H9 (cell line): ENCODE measurements at places on chromosomes 11 and 22.

GRCh38 chr11:74265256-74265655, 46.2 kb downstream of the P4HA3 start:
- no peak for DNase-seq

DNA sequence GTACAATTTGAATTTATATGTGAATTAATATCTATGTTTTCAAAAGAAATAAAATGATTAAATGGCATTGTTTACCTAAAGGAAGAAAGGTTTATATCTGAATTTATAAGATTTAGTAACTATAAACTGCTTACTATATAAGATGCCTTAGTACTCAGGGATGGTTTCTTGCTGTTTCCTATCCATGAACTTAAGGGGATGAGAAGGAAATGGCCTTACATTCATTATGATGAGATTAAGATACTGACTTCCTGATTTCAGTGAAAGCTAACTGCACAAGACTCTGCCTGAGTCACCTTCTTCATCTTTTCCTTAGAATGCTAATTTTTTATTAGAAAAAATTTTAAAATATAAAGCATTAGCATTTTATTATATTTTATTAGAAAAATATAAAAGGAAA, 606.3 kb upstream of the ARHGAP42 start:
- DNase-seq, result no peak

DNA sequence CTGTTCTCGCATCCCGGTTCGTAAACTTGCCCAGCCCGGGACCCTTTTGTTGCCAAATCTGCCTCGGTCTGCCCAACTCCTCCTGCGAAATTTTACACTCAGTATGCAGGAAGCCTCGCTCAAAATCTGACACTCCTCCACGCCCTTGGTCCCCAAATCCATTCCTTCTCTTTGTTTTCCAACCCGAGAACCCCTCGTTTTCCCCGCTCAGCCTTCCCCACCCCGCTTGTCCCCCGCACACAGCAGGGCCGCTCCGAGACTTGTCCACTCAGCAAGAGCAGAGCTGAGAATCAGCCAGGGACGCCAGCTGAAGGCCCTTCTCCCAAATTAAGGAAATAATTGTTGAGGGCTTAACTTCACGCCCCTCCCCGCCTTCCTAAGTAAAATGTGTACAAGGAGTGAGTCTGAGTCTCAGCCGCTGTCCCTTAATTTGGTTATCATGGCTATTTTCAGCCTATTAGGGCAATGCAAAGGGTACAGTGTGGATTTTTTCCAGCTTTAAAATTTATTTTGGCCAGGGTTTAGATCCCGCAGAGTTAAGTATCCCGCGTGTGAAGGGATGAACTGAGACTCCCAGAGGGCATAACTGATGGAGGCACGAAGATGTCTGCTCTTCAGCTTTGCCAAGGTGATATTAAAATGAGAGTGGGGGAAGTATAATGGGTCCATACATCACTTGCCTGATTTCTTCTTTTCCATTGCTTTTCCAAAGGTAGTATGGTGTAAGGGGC, 581 bp upstream of the FBXO3 start:
- DNase-seq, result peak; percentile 33

DNA sequence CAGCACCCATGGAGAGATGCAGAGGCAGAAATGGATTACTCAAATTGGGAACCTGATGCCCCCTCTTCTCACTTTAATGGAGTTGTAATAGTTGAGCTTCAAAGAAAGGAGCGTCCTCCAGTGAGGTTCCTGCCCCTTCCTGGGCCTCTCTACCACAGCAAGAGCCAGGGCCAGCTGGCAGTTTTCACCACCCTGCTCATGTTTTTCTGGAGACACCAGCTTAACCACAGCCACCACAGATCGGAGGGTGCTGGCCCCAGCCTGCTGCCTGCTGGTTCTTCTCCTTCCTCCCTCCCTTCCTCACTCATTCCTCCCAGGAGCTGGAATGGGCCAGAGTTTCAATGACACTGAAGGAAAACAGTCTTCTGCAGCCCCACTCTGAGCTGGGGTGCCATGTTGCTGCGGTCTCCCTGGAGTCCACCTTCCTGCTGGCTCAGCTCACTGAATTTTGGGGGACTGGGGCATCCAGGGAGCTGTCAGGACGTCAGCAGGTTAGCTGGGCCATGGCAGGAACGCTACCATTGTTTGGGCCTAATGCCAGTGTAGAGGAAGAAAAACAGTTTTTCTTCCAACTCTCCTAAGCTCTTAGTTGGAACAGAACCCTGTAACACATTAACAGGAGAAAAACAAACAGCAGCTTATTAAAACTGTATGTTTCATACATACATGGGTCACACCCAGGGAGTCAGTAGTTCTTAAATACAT, 57.7 kb downstream of the TRAF6 start:
- no peak for DNase-seq

DNA sequence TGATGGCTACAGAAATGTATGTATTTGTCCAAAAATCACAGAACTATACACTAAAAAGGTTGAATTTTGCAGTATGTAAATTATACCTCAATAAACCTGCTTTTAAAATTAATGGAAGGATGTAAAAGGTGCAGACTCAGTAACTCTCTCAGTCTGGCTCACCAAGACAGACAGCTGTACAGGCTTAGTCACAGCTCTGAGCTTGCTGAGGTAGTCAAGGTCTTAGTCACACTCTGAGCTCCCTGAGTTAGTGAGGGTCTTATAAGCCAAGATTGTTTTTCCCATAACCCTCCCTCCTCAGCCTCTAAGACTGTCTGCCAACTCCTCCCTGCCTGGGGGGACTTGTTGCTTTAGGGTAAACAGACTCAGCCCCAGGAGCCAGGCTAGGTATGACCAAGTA, 59.3 kb upstream of the IZUMO1R start:
- DNase-seq, result no peak

DNA sequence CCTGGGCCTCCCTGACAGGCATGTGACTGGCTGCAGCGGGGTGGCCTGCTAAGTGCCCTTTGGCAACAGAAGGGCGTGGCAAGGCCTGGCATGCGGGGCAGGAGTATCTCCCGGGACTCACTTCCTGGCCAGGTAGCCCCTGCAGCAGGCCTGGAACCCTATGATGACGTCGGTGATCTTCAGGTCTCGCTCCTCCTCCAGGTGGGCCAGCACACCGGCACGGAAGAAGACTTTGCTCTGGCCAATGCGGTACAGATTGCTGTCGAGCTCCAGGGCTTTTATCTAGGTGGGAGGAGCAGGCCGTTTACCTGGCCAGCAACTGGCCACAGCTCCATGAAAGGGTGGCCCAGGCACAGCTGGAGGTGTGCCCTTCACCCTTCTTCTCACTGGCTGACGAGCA, 50.9 kb downstream of the APOL1 start:
- no peak for DNase-seq

GRCh38 chr11:11871991-11872401, 30.2 kb downstream of the USP47 start:
- DNase-seq, result no peak

- no peak for DNase-seq
These were observed 3.4 kb upstream of the ASCL2 start for GRCh38 chr11:2273771-2274170.

DNA sequence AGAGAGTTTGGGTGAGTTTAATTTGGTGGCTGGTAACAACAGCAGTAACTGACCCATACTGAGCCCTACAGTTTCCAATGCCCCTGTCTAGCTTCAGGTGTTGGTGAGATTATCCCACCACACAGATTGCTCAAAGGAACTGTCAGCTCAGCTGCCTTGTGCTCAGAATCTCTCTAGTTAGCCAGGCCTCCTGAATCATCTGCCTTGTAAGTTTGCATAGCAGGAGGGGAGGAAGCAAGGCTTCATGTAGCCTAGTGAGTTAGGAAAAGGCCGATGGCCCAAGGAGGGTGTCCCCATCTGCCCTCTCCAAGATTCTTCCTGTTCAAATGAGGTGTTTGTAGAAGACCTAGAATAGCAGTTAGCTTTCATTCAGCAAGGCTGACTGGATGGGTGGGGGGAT, 74.3 kb downstream of the MICAL2 start:
- DNase-seq, result no peak

GRCh38 chr11:14542324-14542723, 22.1 kb upstream of the PSMA1 start:
- DNase-seq, result no peak

GRCh38 chr22:35894937-35895708, 133.5 kb downstream of the RBFOX2 start:
- no peak for DNase-seq

DNA sequence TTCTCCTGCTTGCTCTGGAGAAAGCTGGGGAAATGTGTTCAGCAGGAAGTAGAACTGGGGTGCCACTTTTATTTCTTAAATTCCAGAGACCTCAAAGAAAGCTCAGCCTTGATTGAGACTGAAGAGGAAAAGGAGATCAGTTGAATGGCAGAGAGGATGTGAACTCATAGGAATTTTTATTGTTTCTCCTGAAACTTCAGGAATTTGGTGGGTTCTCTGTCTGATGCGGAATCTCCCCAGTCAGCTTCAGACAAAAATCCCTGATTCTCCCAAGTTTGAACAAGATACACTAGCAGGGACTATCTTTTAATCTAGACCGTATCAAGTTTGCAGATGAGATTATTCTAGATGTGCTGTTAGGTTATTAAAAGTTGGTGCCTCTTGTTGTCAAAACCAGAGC, 23.0 kb downstream of the EHF start:
- no peak for DNase-seq

- DNase-seq, result no peak
These were observed 39.7 kb upstream of the GALNT18 start for GRCh38 chr11:11661326-11662040.

GRCh38 chr11:1150116-1150515, 7.6 kb upstream of the MUC5AC start:
- no peak for DNase-seq

DNA sequence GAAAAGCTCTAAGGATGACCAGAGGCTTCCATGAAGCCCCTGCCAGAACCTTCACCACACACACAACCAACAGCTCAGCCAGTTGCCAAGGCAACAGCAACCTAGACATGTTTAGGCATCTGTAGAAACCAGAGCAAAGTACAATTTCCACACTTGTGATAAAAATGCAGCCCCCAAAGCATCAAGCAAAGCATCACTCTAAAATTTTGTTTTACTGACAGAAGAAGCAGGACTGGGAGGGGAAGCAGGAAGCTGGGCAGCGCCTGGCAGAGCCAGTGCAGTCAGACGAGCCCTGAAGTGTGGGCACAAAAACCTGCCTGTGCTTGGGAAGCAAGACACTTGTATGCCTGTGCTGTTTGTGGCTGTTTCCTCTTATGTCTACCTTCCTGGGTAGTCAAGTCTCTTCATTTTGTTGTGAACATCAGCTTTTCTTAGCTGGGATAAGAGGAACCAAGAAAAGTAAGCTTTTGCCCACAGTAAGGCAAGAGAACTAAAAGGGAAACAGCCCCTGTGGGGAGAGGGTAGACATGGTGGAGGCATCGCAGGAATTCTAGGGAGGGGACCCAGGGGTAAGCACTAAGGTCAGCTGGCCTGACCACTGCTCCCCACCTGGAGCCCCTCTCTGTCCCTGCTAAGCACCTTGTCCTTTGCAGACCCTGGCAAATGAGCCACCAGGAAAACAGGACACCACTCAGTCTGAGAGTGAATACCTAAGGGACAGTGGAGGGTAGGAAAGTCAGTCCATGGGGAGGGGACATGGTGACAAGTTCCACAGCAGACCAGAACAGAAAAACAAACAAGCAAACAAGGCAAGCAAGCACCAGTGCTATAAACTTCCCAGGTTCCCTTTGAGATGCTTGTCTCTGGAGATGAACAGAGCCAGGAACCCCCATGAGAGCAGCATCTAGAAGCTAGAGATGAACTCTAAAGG, 13.4 kb downstream of the PACSIN2 start:
- DNase-seq, result no peak

DNA sequence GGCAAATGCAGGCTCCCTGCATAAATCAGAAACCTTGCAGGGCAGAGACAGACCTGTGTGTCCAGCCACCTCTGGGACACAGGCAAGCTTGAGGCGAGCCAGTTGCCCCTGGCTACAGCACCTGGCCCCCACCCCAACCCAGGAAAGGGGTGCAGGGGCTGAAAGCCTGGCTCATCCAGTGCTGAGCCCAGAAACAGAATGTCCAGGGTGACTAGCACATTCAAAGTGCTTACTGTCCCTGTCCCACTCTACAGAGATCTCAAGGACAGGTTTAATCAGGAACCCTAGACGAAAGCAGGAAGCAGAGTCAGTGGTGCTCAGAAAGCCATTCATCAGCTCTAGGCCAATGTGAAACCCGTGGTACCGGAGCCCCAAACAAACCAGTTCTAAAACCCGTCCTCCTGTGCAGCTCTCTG, 31.9 kb downstream of the PLEKHA7 start:
- DNase-seq, result no peak

GRCh38 chr11:10897150-10897549, 39.3 kb upstream of the ZBED5 start:
- no peak for DNase-seq

GRCh38 chr11:2975594-2975993, 16.5 kb downstream of the NAP1L4 start:
- peak; percentile 49 for DNase-seq

- no peak for DNase-seq
These were observed 110.4 kb downstream of the ELP4 start for GRCh38 chr11:31619980-31620379.

DNA sequence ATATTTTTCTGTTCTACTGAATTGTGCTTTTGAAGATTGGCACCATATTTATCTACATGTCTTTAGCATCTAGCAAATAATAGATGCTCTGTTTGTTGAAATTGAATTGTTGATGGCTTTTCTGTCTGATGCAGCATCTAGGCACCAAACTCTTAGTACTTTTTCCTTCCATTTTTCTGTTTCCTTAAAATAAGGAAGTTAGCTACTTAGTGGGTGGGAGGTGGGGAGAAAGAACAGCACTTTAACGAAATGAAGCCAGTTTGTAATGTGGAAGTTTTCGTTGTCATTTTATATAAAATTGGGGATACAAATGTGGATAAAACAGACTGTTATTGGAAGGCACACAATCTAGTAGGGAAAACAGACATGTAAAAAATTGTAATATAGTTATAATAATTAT, 76.6 kb downstream of the HIPK3 start:
- DNase-seq, result no peak
